Activated CD4-positive, alpha-beta T cell treated with anti-CD3 and anti-CD28 coated beads, Interleukin-2, amount 10 ng/mL, durations not matched to agents 7 days and 5 days (primary cell): ENCODE measurements at places on chromosomes 13 and 19.

DNA sequence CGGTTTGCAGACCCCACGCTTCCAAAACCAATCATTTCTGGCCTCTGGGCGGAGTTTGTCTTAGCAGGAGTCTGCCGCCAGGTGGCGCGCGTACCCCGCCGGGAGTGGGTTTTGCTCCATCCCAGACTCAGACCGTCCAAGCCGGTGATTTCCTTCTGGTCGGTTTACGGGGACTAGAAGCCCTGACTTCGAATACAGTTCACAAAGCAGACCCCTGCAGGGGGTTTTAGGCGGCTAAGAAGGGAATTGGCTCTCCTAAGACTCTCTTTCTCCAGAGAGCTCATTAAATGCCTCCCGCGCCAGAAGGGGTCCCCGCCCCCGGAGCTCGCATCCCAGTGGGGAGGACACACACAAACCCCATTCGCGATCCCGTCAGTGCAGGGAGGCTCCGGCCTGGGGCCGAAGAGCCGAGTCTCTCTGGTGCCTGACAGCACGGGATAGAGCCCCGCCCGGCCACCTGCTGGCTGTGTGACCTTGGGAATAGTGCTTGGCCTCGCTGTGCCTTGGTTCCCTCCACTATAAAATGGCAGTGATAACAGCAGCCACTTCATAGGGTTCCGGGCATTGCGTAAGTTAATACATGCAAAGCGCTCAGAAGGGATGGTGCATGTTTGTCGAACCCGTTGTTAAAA lies 8.6 kb upstream of the NUP62 start:
- peak; percentile 78 for DNase-seq

- DNase-seq: no peak
Measured at GRCh38 chr13:20159646-20160305, 1.1 kb downstream of the GJA3 start.

GRCh38 chr13:35848336-35849255 lies 282.6 kb downstream of the DCLK1 start:
- no peak for DNase-seq

DNA sequence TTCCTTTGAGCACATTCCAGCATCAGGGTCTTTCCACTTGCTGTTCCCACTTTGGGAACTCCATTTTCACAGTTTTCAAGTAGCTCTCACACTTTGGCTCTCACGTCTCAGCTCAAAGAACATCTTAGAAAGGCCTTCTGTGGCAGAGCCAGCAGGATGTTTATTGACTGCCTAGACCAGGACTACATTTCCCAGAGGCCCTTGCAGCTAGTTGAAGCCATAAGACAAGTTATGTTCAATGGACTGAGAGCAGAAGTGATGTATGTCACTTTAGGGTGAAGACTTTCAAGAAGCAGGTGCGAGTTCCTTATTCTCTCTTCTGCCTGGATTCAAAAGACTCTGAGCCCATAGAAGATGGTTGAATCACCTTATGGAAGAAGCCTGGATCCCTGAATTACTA lies 4.3 kb upstream of the HAUS5 start:
- peak; percentile 33 for DNase-seq

DNA sequence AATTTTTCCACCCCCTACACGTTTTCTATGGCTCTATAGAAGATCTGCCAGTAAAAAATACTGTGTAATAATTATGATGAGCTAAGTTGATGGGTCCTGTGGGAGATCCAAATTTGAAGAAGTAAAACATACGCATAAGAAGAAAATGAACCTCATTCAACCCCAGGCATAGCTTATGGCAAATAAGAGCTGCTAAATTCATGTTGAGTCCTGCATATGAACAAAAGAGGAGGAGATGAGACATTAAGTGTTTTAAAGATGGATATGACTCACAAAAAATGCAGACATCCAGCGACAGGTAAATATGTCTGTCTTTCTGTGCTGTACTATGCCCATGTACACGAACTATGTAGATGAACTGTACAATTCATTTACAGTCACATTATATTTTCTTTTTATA lies 101.9 kb downstream of the LIG4 start:
- DNase-seq: no peak

DNA sequence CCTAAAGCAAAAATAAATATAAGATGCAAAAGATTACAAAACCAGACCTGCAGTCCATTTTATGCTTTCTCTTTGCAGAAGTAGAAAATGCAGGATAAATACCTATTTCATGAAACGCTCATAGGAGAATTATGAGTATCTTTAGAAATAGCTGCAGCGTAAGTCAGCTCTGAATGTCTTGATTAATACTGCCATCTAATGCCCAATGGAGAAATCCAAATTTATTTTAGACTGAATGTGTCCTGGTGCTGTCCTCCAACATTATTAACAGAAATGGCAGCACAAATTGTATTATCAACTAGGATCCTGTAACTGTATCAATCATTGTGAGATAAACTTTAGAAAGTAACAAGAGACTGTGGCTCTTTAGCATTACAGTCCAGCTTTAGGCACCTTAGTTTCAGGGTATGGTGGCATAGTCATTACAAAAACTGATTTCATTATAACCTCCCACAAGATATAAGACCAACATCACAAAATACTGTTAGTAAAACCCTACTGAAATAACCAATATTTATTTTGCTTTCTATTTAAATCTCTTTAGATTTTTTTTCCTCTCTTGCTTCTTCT lies 162.1 kb upstream of the MIR17HG start:
- DNase-seq: no peak

- no peak for DNase-seq
Measured at GRCh38 chr13:66222926-66223325, 1007.2 kb downstream of the PCDH9 start.

DNA sequence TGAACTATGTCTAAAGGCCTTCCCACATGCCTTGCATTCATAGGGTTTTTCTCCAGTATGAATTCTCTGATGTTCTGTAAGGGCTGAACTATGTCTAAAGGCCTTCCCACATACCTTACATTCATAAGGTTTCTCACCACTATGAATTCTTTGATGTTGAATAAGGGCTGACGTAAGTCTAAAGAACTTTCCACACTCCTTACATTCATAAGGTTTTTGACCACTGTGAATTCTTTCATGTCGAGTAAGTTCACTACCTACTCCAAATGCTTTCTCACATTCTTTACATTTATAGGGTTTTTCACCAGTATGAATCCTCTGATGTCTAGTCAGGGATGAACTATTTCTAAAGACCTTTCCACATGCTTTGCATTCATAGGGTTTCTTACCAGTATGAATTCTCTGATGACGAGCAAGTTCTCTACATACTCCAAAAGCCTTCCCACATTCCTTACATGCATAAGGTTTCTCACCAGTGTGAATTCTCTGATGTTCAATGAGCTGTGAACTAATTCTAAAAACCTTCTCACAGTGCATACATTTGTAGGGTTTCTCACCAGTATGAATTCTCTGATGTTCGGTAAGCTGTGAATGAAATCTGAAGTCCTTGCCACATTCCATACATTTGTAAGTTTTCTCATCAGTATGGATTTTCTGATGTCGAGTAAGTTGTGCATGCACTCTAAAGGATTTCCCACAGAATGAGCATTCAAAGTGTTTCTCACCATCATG lies 19.1 kb upstream of the ZNF260 start:
- DNase-seq: no peak
